ENCODE measurements at places on chromosomes 1 and 21. TPM values are rescaled to one million over a fixed set of nuclear protein-coding genes. Genes with fewer than 3 reads are reported as not detected.

The AMY1B gene
- total RNA-seq: 1.9 TPM

GRCh38 chr1:40476924-40477677 is at the start of gene ZFP69:
Gene ZFP69 (plus strand): TSS chr1:40477290. CDS start chr1:40479362, 2,072 bp downstream.
- H3K4me1 ChIP-seq: no peaks in the 10 kb centered on the region
- DNase-seq: peak; percentile 10
- H3K27ac ChIP-seq: peak within 1 kb of the TSS; percentile 47
- H3K4me3 ChIP-seq: peak within 1 kb of the TSS; percentile 82
- H3K27me3 ChIP-seq: no peaks in the 10 kb centered on the region
- no peaks in the 10 kb centered on the region for H3K36me3 ChIP-seq

DNA sequence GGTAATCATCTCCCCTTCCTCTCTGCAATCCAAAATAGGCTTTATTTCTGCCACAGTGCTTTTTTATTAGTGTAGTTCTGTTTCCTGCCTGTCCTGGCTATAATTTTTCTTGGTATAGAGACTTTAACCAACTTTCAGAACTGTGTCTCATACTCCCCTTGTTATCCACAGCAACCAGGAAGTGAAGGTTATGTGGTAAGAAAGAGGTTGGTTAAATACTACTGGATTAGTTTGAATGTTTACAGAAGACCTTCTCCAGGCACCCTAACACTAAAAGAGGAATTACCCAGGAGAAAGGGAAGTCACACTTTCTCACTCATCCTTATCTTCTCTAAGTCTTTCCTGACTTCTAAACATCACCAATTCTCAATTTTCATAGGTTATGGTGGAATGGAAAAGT is 17.8 kb upstream of the TNFSF4 start:
- DNase-seq: no peak
- no peaks in the 10 kb centered on the region for H3K27me3 ChIP-seq
- H3K4me1 ChIP-seq: no peaks in the 10 kb centered on the region
- H3K4me3 ChIP-seq: no peak overlapping the region
- no peak overlapping the region for H3K27ac ChIP-seq

The C1orf35 gene
- total RNA-seq: 23.5 TPM

- no peaks in the 10 kb centered on the region for H3K36me3 ChIP-seq
- H3K27me3 ChIP-seq: no peaks in the 10 kb centered on the region
- DNase-seq: no peak
- H3K4me1 ChIP-seq: no peaks in the 10 kb centered on the region
- H3K4me3 ChIP-seq: no peak overlapping the region
These were observed 35.5 kb downstream of the MACF1 start for GRCh38 chr1:39239968-39240367.

GRCh38 chr1:47792779-47793178 is 204.4 kb downstream of the TRABD2B start:
- no peak overlapping the region for H3K4me3 ChIP-seq
- no peaks in the 10 kb centered on the region for H3K27me3 ChIP-seq
- no peaks in the 10 kb centered on the region for H3K36me3 ChIP-seq
- no peaks in the 10 kb centered on the region for H3K4me1 ChIP-seq
- no peak overlapping the region for H3K27ac ChIP-seq
- no peak for DNase-seq

DNA sequence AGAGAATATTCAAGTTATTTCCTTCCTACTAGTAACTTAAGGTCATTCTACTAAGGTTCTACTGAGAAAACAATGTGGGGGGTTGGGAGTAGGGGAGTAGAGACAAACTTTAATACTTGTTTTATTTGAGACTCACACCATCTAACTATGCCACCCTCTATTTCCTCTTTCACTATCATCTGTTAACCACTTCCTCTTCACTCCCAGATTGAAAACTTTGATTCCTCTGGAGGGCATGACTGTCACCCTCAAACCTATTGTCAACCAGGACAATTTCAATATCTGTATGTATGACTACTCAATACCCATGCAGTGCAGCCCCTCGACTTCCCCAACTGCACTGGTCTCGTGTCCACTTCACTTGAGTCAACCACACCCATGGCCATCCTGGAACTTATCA is 165.6 kb upstream of the POGK start:
- no peaks in the 10 kb centered on the region for H3K36me3 ChIP-seq
- no peak overlapping the region for H3K27ac ChIP-seq
- H3K4me3 ChIP-seq: no peak overlapping the region
- H3K27me3 ChIP-seq: no peaks in the 10 kb centered on the region

GRCh38 chr1:107926436-107927080 is 38.4 kb downstream of the VAV3 start:
- H3K4me1 ChIP-seq: no peaks in the 10 kb centered on the region
- no peaks in the 10 kb centered on the region for H3K36me3 ChIP-seq
- H3K27me3 ChIP-seq: no peaks in the 10 kb centered on the region
- no peak for DNase-seq
- no peak overlapping the region for H3K27ac ChIP-seq

The TAS1R1 gene
- total RNA-seq: not detected

DNA sequence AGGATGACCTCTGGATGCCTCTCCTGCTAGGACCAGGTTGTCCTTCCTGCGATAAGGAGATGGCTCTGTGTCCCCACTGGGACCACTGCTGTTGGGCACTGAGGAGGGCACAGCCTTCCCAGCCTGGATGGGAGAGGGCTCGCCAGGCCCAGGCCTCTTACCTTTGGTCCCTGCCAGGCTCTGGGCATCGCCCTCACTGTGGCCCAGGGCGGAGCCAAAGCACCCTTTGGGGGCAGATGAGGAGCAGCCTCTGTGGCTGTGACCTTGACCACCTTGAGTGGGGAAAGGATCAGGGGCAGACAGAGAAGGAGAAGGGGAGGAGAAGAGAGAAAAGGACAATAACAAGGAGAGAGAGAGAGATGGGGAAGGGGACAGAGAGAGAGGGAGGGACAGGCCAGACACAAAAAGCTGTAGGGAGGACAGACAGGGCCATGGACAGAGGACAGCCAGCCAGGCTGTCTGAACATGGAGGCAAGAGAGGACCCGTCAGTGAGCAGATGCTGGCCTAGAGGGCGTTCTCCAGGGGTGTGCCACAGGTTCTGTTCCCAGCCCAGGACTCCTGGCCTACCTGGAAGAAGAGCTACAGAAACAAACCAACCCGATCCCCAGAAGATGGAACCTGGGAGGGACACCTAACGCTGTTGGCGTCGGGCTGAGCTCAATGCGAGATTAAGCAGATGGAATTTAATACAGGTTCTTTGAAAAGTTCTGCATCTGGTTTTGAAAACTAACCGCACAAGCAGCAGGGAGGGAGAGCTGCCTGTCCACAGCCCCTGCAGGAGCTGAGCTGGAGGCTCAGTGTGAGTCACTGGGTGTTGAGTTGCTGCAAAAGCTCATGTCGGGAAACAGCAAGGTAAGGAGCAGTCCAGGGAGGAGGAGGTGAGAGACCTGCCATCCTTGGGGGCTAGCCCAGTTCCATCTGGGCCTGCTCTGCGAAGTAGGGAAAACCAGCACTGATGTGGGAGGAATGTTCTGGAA is 262.1 kb downstream of the PTPRU start:
- no peak overlapping the region for H3K27ac ChIP-seq
- H3K27me3 ChIP-seq: peaks cover 3% of the 10 kb centered on the region
- no peaks in the 10 kb centered on the region for H3K36me3 ChIP-seq
- no peak overlapping the region for H3K4me3 ChIP-seq

DNA sequence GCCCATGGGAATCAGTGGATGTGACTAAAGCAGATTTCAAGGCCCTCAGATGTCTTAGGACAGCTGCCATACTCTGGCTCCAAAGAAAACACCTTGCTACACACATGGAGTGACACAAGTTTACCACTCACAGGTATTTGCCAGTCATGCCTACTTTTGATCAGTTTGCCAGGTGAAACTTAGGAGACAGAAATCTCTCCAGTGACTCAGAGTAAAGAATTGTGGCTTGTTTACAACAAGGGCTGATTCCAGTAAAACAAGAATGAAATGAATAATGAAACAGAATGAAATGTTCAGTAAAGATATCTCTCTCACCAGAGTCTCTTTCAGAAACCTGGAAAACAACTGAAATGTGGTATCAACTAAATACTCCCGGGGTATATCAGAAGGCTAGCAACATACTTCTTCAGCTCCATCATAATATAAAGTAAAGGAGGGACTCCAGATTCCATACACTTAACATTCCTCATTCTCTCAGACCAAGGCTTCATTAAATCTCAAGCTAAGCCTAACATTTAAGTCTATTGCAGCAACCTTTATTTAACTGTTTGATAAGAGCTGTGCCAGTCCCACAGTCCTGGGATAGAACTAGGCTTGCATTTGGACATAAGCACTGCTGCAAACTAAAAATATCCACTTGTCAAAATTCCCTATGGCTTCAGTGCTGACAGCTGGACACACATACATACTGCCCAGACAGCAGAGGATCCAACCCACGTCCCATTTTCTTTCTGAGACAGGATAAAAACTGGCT is 143.3 kb downstream of the SIPA1L2 start:
- H3K27me3 ChIP-seq: no peaks in the 10 kb centered on the region
- no peak overlapping the region for H3K27ac ChIP-seq
- H3K4me1 ChIP-seq: no peaks in the 10 kb centered on the region
- no peak overlapping the region for H3K4me3 ChIP-seq

- H3K4me1 ChIP-seq: peaks cover 5% of the 10 kb centered on the region
- peak overlapping the region; percentile 94 for H3K27ac ChIP-seq
- no peak overlapping the region for H3K4me3 ChIP-seq
- no peaks in the 10 kb centered on the region for H3K27me3 ChIP-seq
These were observed 4.3 kb downstream of the F3 start for GRCh38 chr1:94537254-94537653.

DNA sequence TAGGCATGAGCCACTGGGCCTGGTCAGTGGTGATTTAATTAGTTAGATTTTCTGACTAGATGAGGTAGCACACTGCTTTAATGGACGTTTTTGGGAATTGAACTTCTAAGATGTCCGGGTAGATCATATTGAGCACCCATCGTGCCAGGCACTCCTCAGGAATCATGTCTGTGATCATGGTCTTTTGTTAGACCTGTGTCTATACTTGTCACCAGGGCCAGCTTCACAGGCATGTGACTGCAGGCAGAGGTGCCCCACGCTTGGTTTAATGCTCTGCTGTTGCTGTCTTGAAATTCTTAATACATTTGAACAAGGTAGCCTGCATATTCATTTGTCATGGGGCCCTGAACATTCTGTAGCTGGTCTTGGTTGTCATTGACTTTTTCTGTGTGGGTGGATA is 19.6 kb downstream of the UBE4B start:
- DNase-seq: no peak
- H3K4me3 ChIP-seq: no peak overlapping the region
- no peak overlapping the region for H3K27ac ChIP-seq
- H3K27me3 ChIP-seq: no peaks in the 10 kb centered on the region

DNA sequence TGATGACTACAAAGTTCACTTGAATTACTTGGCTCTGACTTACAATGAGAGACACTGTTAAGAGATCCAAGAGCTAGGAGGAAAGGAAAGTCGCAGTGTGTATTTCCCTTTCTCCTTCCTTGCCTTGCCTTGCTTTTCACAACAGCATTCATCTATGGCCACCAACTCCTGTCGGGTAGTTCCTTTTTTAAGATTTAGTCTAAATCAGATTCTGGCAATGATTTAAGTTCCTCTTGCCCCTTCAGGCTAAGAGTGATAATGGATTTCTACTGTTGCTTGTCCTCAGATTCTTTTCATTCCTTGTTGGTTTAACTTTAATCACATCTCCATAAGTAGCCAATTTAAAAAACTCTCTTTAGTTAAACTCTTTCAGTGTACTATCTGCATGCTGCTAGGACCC is 91.9 kb downstream of the GTF2B start:
- no peaks in the 10 kb centered on the region for H3K36me3 ChIP-seq
- H3K27me3 ChIP-seq: no peaks in the 10 kb centered on the region
- no peaks in the 10 kb centered on the region for H3K4me1 ChIP-seq
- H3K4me3 ChIP-seq: no peak overlapping the region
- H3K27ac ChIP-seq: no peak overlapping the region
- no peak for DNase-seq

- no peak overlapping the region for H3K4me3 ChIP-seq
- DNase-seq: no peak
- no peak overlapping the region for H3K27ac ChIP-seq
These were observed 30.7 kb upstream of the IFNAR2 start for GRCh38 chr21:33199100-33199464.

The RNF207 gene
- 47.4 TPM for total RNA-seq

- no peaks in the 10 kb centered on the region for H3K4me1 ChIP-seq
- DNase-seq: no peak
- H3K4me3 ChIP-seq: no peak overlapping the region
- H3K27ac ChIP-seq: no peak overlapping the region
These were observed 18.0 kb downstream of the ETS2 start for GRCh38 chr21:38823737-38824123.

The UMODL1 gene
- 0.57 TPM for total RNA-seq

DNA sequence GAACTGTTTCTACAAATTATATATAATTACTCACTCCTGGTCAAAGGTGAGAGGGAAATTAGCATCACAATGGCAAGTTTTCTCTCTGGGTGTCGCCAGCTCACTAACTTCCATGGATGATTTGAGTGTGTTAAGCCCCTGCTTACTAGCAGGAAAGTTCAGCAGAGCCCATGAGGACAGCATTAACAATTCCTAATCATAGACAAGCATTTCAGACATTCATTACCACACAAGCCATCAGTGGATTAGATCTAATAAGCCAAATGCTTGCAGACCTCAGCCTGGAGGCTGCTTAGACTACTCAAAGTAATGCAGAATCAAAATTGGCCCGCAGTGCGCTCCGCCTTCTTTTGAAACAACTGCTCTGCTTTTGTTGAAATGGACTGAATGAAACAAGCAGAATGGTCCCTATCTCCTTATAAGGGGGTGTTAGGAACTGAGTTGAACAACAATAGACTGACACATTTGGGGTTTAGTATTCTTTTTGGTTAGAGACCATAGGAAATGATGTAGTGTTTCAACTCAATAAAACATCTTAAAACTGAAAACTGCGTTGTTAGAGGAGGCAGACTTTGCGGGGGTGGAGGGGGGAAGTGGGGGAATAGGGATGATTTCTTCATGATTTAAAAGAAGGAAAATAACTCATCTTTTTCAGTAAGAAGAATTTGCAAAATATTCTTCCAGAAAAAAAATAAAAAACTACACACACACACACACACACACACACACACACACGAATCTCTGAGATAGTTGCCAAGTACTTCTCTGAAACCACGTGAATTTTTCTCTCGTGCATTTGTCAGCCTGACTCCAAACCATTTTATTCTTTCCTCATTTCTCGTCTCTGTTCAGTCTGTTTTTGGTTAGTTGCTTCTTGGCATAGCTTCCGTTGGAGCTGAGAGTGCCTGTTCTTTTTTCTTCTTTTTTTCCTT is 54.6 kb downstream of the GORAB start:
- H3K27ac ChIP-seq: no peak overlapping the region
- H3K36me3 ChIP-seq: no peaks in the 10 kb centered on the region
- H3K4me1 ChIP-seq: no peaks in the 10 kb centered on the region
- no peaks in the 10 kb centered on the region for H3K27me3 ChIP-seq
- no peak overlapping the region for H3K4me3 ChIP-seq
- DNase-seq: no peak
